ENCODE measurements at places on chromosomes 1 and 21.

DNA sequence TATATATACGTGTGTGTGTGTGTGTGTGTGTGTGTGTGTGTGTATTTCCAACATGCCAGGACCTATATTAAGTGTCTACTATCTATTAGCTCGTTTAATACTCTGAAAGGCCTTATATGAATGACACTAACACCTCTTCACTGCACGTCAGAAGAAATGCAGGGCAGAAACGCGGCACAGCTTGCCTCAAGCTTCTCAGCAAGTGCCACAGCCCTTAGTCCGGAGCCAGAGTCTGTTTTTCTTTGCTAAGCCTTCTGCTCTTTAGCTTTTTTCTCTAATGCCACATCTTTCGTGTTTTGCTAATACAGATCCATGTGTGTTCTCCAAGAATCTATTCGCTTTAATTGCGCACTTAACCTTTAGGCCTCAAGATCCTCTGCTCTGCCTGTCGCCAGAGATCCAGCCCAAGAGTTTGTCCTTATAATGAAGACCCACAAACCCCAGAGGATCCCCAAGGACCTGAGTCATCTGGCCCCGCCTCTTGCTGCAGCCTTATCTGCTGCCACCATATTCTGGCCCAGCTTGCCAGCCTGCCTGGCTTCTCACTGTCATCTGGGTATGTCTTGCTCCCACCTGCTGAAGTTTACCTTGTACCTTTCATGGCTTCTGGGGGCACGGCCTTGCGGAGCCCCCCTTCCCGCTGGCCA is 2.0 kb upstream of the TRIM58 start:
- no peak for DNase-seq

DNA sequence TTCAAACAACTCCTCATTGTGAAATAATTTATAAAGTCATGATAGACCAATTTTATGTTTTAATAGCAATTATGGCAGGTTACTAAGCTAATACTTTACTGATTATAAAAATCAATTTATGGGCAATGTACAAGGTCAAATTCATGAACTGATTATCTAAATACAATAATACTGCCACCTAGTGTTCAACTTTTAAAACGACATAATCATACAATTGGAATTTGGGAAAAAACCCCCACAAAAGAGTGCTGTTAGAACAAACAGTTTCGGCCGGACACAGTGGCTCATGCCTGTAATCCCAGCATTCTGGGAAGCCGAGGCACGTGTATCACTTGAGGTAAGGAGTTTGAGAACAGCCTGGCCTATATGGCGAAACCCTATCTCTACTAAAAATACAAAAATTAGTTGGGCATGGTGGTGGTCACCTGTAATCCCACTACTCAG is 14.0 kb downstream of the GTF2B start:
- no peak for DNase-seq

GRCh38 chr1:56881417-56881816 is 26.8 kb downstream of the C8A start:
- DNase-seq: no peak

- no peak for DNase-seq
These were observed at the start of gene SMCP for GRCh38 chr1:152878042-152878441. Gene SMCP, plus strand, starts transcription at chr1:152878322. Its CDS starts 6,101 bp downstream, at chr1:152884423.

DNA sequence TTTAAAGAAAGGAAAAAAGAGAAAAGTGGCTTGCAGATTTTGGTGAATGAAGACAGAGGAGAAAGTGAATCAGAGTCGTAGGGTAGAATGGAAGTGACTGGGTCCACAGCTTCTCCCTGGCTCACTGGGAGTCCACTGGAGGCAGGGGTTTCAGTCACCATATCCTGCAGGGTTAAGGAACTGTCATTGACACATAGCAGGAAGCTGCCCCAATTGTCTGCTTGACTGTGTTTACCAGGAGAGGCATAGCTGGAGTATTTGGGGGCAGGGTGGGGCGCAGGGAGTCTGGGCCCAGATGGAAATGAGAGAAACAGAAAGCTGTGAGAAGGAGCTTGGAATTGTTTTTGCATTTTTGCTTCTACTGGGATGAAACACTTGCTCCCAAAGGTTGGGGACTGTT is 228.8 kb upstream of the CSF3R start:
- DNase-seq: no peak

DNA sequence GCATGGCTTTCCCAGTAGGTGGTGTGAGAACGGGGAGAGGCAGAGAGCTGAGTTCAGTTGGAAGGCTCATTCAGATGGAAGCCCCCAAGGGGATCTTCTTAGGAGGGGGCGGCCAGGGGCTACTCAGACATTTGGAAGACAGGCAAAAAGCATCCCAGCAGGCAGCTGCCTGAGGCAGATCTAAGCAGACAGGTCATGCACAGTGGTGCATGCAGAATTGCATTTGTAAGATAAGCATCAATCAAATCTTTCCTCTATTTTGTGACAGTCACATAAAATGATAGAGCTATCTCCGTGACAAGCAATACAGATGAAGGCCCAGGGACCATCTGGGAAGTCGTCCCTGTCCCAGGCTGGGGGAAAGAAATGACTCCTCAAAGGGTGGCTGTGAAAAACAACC is 3.8 kb downstream of the RAB3B start:
- no peak for DNase-seq

All from activated effector memory CD4-positive, alpha-beta T cell treated with Interleukin-2 at 50 U/mL for 16 hours (primary cell).